ENCODE measurements at places on chromosomes 5 and 9. TPM values are rescaled to one million over a fixed set of nuclear protein-coding genes. Genes with fewer than 3 reads are reported as not detected.

Gene BNC2
- 32.6 TPM for total RNA-seq

Gene LRRC70
- 0.65 TPM for total RNA-seq

Gene TPPP
- total RNA-seq: not detected

Gene THBS4
- 0.79 TPM for total RNA-seq

Gene PRUNE2
- total RNA-seq: 4.7 TPM

Gene ABCA1
- 62.8 TPM for total RNA-seq

Gene EGFLAM
- total RNA-seq: 1.6 TPM

Gene ZDHHC11
- total RNA-seq: 5.1 TPM

Gene NUTM2G
- not detected for total RNA-seq

Gene PCDHA4
- total RNA-seq: 0.79 TPM

Gene PRDM9
- not detected for total RNA-seq

Gene SCGB3A2
- not detected for total RNA-seq

Gene TMEFF1
- total RNA-seq: 0.39 TPM

Gene SEMA6A
- under 0.01 TPM for total RNA-seq

Gene ARL14EPL
- not detected for total RNA-seq

Gene KCNV2
- not detected for total RNA-seq

Gene FBXW11
- 54.6 TPM for total RNA-seq

Gene FREM1
- 1.5 TPM for total RNA-seq

Gene MEIKIN
- 0.54 TPM for total RNA-seq

Gene SPTLC1
- 80.5 TPM for total RNA-seq

Gene IFNA13
- total RNA-seq: under 0.01 TPM

Gene CXCL14
- not detected for total RNA-seq

Gene OR1J2
- not detected for total RNA-seq

Gene GNA14
- total RNA-seq: 2.0 TPM

Gene CCDC192
- 0.39 TPM for total RNA-seq

Gene MARCHF3
- 16.1 TPM for total RNA-seq

Gene CD72
- 3.5 TPM for total RNA-seq

Gene FAM221B
- total RNA-seq: not detected

Gene CCL27
- total RNA-seq: not detected

Gene TMEM215
- not detected for total RNA-seq

Gene PCSK1
- total RNA-seq: 0.39 TPM

Gene F2RL1
- 2.0 TPM for total RNA-seq

Gene SLC25A2
- 0.39 TPM for total RNA-seq

Gene ENHO
- total RNA-seq: not detected

Gene SPATA31C1
- total RNA-seq: not detected

Gene SFXN1
- total RNA-seq: 115 TPM

Gene SPATA9
- total RNA-seq: 2.0 TPM

Gene NFIL3
- total RNA-seq: 40.4 TPM

Gene MYMK
- total RNA-seq: not detected

Gene BTNL3
- not detected for total RNA-seq

Gene TNFSF15
- total RNA-seq: 0.22 TPM

All from placental epithelial cell (primary cell).